Stimulated activated CD8-positive, alpha-beta memory T cell treated with anti-CD3 and anti-CD28 coated beads, Interleukin-4, amount 100 ng/mL, for 4 hours (primary cell): ENCODE measurements at places on chromosomes 2 and 18.

DNA sequence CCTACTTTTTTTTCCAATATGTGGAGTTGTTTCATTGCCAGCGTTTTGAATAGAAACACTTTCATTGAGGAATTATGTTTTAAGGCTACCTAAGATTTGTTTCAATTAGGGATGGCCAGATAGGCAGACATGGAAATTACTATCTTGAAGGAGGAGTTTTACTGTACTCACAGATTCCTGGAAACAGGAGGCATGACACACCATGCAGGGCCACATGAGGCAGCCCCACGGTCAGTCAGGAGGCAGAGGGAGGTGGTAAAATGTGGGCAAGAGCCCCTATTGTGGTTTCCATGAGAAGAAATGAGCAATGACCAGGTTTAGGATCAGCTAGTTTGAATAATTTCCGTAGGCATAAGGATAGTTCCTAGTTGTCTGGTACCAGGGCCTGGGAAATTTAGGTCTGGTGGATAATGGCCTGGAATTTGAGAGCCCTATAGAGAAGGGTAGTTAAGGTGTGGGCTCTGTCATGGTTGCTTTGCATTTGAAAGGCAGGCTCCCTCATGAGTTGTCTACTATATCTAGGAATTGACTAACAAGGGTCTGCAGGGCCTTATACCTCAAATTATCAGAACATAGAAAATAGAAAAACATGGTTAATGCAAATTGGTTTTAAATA lies 360.0 kb upstream of the KCNJ3 start:
- no peak for DNase-seq

- DNase-seq: no peak
These were observed 88.4 kb upstream of the NRP2 start for GRCh38 chr2:205593891-205594290.

- no peak for DNase-seq
These were observed 8.7 kb upstream of the SLC14A1 start for GRCh38 chr18:45715212-45715780.

- no peak for DNase-seq
These were observed 276.9 kb downstream of the ZNF804A start for GRCh38 chr2:184875212-184875611.

- DNase-seq: no peak
These were observed 21.3 kb downstream of the PSME4 start for GRCh38 chr2:53949457-53949856.
